ENCODE measurements at places on chromosomes 2 and 18. TPM values are rescaled to one million over a fixed set of nuclear protein-coding genes. Genes with fewer than 3 reads are reported as not detected.

GRCh38 chr2:72006188-72006736 is 141.4 kb downstream of the CYP26B1 start:
- DNase-seq = no peak

GRCh38 chr2:73933194-73933593 is 6.5 kb downstream of the DGUOK start:
- DNase-seq = no peak

GRCh38 chr18:8899000-8899399 is 193.6 kb downstream of the MTCL1 start:
- no peak for DNase-seq

DNA sequence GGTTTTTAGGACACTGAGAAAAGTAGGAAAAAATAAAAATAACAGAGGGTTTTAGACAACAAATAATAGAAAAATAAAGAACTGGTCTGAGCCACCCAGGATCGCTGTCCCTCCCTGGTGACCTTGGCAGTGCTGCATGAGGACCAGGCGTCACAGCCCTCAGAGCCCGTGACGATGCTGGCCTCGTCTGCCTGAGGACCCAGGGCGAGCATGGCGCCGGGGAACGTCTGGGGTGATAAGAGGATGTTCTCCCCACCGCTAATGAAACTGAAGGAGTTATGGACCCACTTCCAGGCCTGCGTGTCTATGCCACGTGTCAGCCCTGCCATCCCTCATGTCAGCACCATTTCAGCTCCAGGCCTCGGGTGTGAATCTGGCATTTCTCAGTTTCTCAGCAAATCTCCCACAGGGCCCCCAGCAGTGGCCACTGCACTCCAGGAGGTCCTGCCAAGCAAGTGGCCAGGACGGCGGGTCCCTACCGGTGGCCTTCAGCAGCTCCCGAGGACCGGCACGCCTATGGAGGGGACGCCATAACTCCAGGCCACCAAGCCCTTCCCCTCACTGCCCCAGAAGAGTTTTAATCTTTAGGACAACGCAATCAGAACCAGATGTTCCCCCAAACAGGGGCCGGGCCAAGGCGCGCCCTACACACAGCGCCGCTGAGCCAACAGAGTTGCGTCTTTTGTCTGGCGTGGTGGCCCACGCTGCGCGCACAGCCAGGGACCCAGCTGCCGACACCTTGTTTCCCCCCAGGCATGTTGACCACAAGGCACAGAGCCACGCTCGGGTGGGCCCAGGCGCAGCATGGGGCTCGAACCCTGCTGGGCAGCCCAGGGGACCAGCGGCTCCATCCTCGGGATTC is 179.7 kb downstream of the TWIST2 start:
- DNase-seq = no peak

DNA sequence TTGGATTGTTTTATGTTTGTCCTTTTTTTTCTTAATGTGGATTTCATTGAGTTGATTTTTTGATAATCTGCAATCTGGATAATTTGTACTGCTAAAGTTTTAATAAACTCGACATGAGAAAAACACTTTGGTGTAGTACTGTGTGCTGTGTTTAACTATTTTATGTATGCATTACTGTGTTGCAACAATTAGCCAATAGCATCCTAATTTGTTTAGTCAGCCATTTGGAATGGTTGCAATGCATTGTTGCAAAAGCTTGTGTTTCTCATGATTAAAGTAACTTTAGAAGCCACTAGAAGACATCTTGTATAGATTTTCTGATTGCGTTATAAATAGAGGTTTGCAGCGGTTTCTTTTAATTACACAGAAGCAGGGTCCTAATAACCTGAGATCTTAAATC is 53.5 kb downstream of the PPIG start:
- DNase-seq = no peak

GRCh38 chr2:20588918-20589871 is 61.7 kb downstream of the HS1BP3 start:
- DNase-seq = peak; percentile 60

GRCh38 chr2:239436669-239437335 is 36.0 kb upstream of the HDAC4 start:
- DNase-seq = no peak

DNA sequence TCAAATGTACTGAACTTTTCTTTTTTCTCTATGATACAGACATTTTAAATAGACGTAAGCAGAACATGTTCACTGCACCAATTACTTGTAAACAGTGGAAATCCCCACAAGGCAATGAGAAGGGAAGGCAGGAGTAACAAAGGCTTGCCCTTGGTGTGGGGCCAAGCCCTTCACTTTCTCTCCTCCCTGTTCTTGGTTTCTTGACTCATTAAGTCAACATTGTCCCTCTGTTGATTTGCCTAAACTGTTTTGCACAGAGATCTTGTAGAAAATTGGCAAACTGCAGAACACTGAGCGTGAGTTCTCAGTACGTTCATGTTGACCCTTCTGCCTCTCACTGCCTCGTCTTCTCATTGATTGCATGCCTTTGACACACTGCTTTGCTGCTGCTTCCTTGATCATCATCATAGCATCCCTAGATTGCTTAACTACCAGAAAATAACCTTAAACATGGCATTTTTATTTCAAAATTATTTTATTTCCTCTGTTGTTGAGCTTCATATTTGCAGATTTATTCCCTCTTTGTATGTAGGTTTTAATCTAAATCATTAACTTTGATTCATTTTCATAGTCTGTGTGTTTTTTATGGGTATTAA is 257.7 kb downstream of the PTGR3 start:
- DNase-seq = peak; percentile 69

DNA sequence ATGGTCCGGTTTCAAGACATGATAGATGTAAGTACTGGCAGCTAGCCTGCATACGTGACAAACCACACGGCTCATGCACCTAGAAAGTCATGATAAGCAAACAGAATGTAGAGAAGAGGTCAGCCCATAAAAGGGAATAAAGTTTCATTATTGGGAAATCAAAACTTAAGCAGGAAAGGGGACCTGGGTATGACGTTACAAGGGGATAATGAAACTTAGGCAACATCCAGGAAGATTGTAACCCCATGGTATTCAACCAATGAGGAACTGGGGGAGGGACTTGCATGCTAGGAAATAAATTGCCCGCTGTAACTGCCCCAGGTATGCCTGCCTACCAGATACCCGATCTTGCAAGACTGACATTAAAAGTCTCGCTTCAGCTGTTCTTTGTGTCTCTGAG is 1679.0 kb downstream of the SUCLG1 start:
- DNase-seq = no peak

- DNase-seq = no peak
Observed at GRCh38 chr18:37270038-37270665, 295.4 kb downstream of the CELF4 start.

DNA sequence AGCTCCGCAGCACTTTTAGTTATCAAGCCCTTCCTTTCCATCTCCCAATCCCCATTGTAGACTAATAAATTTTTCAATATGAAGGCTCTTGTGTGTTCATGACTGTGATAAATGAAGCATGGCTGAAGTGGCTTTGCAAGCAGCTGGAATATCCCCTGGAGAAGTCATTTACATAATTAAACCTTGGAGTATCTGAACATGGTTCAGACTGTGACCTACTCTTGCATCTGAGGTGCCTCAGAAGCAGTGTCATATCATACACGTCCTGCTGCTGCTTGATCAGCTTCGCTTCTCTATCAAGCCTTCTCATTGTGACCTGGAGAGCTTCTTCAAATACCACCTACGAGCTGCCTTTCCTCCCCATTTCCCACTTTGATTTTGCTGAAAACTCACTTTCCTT is 48.4 kb upstream of the ZNF397 start:
- no peak for DNase-seq

DNA sequence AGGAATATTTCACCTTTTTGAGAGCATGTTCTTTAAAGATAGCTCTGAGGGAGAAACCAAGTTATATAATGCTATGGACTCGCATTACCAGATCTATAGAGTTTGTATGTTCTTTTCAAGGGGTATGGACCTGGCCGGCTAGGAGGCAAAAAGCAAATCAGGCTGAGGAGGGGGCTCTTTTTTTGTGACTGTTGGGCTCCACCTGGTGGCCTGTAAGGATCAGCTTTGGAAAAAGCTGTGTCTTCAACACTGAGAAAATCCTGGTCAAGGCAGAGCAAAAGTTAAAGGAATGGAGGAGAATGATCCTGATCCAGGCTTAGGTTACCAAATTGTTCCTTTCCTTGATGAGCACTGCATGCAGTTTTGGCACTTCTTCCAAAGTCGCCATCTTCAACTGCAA is 180.5 kb downstream of the DIS3L2 start:
- no peak for DNase-seq

GRCh38 chr2:239370403-239370802 is 30.4 kb downstream of the HDAC4 start:
- DNase-seq = no peak

GRCh38 chr2:41992056-41992642 is 55.7 kb upstream of the PKDCC start:
- no peak for DNase-seq

GRCh38 chr2:229869226-229869625 is 52.6 kb downstream of the TRIP12 start:
- DNase-seq = no peak

DNA sequence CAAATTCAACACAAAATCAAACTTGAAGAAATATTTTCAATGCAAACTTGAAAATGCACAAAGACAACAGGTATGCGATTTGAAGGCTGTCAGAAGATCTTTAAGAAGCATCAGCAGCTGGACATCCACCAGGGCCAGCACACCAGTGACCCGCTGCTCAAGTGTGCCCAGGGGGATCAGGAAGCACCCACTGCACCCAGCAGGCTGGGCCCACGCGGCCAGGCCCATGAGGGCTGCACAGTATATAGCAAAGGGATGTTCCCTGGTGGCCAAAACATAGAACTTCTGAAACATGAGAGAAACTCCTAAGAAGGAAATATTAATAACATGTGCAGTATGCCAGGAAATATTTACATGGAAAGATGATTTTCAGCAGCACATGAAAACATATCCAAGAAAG is 25.0 kb downstream of the WDFY1 start:
- DNase-seq = no peak

DNA sequence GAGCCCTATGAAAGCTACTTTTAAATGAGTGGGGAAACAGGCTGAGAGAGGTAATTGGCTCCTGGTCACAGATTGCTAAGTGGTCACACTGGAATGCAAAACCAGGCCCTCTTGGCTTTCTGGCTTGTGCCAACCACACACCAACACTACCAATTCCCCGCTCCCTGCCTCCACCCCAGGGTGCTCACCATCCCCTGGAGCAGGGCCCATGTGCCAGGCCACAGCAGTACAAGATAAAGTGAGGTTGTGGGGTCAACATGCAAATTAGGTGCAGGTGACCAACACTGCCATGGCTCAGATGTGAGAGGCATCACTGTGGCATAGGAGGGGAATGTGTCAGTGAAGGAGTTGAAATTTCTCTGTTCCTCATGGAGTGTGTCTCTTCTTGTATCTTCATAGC is 312.5 kb downstream of the MYCN start:
- no peak for DNase-seq

DNA sequence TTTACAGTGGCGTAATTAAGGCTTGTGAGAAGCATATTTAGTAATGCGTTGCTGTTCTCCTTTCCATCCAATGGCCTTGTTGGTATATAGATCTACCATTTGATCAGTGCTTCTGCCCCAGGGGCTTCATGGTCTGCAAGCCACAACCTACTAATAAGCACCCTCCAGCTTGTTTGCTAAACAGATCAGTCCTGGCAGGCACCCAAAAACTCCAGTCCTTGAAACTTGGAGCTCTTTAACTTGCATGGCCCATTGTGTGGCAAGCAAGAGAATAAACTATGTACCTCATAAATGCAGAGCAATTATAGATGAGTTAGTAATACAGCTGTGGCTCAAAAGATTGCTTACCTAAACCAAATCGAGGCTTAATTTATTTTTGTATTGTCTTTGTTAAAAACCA is 158.5 kb downstream of the FTCDNL1 start:
- DNase-seq = no peak

DNA sequence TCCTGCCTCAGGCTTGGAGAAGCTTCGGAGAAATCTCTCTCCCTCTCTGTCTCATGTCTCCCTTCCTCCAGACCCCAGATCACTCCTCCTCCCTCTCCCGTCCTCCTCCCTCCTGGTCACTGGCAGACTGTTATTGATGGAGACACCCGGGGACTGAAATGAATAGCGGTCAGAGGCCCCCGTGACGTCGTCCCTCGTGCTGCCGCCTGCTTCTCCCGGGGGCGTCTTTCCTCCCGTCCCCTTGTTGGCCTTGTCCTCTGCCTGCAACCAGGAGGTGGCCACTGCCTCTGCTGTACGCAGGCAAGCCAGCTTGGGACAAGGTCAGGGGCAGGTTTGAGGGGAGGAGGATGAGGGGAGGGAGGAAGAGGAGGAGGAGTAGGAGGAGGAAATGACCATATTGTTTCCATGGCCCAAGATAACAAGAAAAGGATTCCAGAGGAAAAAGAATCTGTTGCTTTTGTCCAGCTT is 78.2 kb downstream of the CELF4 start:
- DNase-seq = no peak

GRCh38 chr2:9310377-9310776 is 103.8 kb downstream of the ASAP2 start:
- DNase-seq = peak; percentile 84

DNA sequence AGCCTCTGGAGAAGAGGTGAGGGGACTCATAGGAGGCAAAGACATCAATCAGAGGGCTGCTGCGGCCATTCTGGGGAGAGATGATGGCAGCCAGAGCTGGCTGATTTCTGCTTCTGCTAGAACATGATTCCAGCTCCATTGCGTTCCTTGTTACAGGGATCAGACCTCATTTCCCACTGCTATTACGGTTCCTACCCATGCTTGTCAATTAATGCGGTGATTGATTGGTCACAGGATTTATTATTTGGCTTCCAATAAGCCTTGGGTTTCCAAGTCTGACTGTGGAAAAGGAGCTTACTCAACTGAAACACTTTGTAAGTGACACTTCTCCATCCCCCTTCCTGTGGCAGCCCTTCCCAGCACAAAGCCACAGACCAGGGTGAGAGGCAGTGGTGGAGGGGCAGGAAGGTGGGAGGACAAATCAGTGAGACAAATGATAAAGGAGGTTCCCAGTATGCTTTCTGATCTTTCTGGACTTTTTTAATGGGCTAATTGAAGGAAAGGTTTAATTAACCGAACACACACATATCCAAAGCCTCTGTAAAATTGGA is 26.8 kb upstream of the CTLA4 start:
- no peak for DNase-seq

- DNase-seq = no peak
Observed at GRCh38 chr2:24054366-24055010, 4.9 kb downstream of the FKBP1B start.

The ADD2 gene
- 10.2 TPM for total RNA-seq

The WNT10A gene
- total RNA-seq = not detected

The RESP18 gene
- not detected for total RNA-seq

The OTOS gene
- total RNA-seq = not detected

The CCDC74B gene
- total RNA-seq = 2.3 TPM

The SPATA3 gene
- total RNA-seq = not detected

The TCF23 gene
- not detected for total RNA-seq

The CABYR gene
- not detected for total RNA-seq

The ERICH2 gene
- not detected for total RNA-seq

All from ascending aorta (tissue), 2 donors.